ENCODE measurements at places on chromosomes 13 and 19.

DNA sequence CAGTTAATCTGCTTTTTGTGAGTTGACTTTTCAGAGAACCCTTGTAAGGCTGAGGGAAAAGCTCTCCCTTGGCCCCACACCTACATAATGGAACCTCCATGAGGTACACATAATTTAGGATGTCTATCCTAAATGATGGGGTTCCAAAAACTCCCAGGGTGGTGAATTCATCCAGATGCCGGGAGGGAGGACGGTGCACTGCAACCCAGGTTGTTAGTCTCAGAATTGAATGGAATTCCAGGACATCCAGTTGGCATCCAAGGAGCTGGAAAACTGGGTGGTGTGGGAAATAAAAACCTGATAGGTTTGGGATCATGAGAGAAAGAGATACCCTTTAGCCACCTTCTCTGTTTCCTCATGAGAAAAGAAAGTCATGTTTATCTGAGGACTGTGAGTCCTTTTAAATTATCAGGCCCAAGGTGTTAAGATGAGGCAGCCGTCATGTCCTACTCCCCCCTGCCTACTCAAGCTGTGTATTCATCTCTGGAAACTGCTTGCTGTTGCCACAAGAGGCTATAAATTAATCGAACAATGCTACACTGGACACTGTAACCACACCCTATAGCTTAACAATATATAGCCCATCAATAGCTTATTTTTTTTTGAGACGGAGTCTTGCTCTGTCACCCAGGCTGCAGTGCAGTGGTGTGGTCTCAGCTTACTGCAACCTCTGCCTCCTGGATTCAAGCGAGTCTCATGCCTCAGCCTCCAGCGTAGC is 49.5 kb downstream of the C13orf46 start:
- DNase-seq: no peak

DNA sequence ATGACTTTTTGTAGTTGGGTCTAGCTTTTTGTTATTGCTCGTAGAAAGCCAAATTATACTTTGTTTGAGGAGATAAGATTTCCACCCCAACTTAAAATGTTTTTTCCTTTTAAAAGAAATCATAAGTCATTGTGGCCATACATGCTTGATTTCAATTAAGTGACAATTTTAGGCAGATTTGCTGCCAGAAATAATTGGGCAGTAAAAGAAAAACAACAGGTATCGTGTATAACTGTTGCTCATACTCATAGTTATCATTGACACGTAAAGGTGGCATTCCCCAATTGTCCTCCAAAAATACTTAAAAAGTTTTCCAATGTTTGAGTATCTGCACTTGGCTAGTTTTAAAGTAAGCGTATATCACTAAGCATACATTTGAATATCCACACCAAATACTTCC is 313.0 kb downstream of the TEX29 start:
- DNase-seq: no peak

DNA sequence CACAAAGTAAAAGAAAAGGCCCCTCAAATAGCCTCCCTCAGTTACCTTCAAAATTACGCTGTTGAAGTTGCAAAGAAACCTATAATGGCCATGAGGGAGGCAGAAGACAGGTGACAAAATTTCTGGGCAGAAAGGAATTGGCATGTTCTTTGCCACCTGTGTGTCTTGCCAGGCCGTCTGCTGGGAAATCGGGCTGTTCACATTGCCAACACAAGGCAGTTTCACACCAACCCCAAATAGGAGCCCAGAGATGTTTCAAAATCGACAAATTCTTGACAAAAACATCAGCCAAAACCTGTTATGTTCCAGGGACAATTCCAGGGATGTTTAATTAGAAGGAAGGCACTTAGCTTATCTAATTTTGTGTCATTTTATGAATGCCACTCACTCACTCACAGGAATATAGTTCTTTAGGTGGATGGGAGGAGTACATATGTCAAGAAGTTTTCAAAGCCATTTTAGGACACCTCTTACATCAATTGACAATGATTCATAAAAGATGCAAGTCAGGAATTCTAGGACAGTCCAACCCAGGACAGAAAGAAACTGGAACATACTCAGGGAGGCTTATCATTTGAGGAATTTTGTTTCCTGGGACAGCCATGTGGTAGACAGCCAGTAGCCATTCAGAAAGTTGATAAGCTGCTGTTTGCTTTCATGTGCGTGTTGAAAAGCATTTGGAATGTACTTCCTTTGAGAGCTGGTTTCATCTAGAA is 164.5 kb downstream of the RGCC start:
- no peak for DNase-seq

DNA sequence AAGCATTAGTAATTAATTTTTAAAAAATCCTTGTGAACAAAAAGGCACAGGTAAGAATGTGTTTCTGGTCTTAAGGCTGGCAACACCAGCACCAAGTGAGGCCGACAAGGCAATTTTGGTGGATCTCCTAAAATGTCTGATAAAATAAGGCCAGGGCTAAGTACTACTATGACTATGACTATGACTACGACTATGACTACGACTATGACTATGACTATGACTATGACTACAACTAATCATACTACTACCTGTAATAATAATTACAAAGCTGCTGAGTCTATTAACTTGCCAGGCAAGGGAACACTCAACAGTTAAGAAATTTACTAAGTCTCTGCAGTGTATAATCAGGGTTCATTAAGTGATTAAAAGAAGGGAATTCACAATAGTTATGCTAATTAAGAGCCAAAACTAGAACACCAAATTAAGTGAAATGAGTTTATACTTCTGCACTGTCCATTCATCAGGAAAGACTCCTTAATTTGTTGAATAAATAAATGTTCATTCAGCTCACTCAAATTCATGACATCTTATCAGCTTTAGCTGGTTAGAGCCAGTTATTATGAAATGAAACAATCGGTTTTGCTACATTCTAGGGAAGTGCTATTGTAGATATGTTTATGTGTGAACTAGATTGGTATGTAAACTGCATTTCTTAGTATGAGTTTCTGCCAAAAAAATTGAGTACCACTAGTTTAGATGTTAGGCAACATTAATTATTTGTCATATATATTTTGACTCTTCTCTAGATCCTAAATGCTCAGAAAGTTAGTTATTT is 1626.2 kb upstream of the PCDH20 start:
- no peak for DNase-seq

GRCh38 chr19:4636151-4636717 is 3.1 kb upstream of the TNFAIP8L1 start:
- DNase-seq: peak; percentile 37

GRCh38 chr13:40306817-40307216 is 359.6 kb downstream of the FOXO1 start:
- DNase-seq: no peak

DNA sequence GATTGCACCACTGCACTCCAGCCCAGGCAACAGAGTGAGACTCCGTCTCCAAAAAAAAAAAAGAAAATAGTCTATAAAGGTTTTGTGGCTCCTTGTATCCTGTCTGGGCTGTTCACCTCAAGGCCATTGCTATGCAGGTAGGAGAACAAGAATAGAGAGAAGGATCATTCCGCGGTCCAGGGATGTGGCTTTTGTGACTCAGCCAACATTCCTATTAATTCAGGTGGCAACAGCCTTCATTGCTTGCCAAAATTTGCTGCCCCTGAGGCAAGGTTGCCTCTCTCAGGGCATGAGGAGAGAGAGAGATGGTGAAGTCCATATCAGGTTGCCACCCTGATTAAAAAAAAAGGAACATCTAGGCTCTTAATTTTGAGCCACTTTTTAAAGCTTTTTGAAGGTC is 8.0 kb downstream of the ZNF551 start:
- no peak for DNase-seq

DNA sequence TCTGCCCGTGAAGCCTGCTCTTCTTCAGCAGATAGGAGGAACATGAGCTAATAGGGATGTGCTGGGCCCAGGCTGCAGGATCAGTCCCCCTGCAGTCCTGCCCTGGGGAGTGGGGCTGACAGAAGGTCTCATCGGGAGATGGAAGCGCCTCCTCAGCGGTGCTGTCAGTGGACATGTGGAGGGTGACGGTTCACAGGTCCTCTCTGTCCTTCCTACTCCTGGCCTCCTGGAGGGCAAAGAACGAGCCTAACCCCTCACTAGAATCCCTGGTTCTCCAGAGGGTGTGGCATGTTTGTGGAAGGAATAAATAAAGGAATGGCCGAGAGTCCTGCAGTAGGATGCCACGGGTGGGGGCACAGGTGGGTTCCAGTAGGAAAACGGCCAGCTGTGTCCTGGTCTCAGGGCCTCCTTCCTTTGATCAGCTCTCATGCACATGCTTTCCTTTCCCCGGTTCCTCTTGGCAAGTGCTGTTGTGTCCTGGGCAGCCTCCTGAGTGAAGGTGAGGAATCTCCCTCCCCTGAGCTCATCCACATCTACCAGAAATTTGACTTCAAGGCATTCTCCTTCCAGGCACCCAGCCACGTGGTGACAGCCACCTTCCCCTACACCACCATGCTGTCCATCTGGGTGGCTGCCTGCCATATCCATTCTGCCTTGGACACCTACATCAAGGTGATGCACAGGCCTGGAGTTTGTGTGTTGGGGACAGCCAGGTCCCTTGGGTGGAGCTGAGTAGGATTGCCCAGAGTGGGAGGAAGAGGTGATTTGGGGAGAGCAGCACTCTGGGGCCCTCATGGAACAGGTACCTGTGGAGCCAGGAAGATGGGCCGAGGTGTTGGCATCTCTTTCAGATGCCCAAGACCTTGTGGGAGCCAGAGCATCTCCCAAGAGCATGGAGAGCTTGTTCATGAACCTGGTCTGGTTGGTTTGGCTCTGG is 28.6 kb upstream of the ZNF492 start:
- no peak for DNase-seq

GRCh38 chr19:16889366-16889882 is 625 bp downstream of the F2RL3 start:
- DNase-seq: no peak

- no peak for DNase-seq
Measured at GRCh38 chr13:106492588-106493475, 42.6 kb downstream of the EFNB2 start.

GRCh38 chr19:13937479-13938300 is 527 bp downstream of the PODNL1 start:
- DNase-seq: no peak

DNA sequence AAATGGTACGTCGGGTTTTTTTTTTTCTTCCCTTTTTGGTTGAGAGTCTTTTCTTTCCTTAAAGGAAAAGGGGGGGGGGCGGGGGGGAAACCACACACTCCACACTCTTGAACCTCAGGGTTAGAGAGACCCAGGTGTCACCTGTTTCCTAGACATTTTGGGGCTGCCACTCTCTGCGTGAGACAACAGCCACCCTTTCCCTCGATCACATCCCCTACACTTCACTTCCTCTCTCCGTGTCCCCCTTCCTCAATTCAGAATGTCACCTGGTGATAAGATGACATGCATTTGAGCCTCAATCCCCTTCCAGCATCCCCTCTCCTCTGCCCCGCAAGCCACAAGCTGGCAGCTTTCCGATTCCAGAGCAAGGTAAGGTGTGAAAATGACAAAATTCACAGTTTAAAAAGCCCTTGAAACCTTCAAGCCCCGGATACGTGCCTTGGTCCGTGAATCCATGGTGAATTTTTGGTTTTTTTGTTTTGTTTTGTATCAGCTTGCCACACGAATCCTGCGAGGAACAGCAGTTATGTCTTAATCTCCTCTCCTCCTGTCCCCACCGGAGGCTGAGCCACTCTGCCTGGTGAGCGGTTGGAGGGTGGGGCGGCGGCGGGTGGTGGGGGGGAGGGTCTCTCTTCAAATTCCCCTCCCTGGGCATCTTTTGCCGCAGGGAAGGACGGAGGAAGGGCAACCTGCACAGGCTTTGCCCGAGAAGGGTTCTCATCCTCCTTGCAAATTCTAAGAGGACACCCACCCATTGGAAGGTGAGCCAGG is 4.2 kb downstream of the PTPRS start:
- DNase-seq: no peak

GRCh38 chr13:25353344-25353743 is 18.4 kb upstream of the ATP8A2 start:
- DNase-seq: no peak

GRCh38 chr13:78121001-78121400 is 202.4 kb upstream of the EDNRB start:
- no peak for DNase-seq

DNA sequence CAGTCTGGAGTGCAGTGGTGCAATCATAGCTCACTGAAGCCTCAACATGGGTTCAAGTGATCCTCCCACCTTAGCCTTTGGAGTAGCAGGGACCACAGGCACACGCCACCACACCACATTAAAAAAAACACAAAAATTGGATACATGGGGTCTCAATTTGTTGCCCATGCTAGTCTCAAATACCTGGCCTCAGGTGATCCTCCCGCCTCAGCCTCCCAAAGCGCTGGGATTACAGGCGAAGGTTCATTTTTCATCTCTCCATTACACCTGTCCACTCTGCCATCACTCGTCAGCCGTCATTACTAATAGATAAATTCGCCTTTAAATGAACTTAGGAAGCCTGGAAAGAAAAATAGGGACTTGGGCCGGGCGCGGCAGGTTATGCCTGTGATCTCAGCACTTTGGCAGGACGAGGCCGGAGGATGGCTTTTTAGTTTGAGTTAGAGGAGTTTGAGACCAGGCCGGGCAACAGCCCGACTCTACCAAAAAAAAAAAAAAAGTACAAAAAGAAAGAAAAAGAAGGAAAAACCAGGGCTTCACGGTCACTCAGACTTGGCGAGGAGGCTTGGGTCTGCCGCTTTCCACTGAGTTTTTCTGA is 685 bp upstream of the SUPT5H start:
- DNase-seq: no peak

DNA sequence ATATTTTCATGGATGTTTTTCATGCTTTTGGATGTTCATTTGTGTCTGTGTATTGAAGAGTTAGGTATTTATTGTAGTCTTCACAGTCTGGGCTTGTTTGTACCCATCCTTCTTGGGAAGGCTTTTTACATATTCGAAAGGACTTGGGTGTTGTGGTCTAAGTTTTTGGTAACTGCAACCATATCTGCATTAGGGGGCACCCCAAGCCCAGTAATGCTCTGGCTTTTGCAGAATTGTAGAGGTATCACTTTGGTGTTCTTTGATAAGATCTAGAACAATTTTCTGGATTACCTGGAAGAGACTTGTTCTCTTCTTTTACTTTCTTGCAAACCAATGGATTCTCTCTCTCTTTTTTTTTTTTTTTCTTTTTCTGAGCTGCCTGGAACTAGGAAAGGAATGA is 581.3 kb downstream of the DACH1 start:
- DNase-seq: no peak

Data from anterior cingulate cortex (tissue), 58 donors.